Pons (tissue), 1 donor: ENCODE measurements at places on chromosomes 5 and 9.

DNA sequence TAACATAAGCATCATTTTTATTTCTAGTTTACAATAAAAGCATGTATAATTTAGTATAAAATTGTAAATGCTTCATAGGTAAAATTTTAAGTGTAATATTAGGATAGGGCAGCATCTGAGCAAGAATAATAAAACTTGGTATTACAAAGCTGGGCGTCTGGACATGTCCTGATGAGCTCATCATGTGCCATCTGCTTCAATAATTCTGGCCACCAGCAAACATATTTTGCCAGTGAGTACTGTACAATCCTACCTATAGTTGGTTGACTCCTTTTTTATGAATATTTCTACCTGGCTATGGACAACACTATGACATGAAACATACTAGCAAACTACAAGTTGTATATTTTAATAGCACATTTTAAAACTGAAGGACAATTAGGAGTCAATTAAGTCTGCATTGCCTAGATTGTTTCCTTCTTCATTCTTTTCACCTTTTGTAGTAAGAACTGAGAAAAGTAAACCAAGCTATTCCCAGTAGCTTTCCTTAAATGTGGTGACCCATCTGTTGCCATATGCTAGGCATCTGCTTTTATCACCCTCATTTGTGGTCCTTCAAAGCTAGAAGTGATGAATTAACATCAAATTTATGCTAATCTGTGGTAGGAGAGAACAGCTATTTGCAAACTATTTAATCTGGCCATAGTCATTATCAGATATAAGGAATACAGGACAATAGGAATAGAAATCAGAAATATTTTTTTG lies 23.4 kb downstream of the LURAP1L start:
- no peak for DNase-seq

DNA sequence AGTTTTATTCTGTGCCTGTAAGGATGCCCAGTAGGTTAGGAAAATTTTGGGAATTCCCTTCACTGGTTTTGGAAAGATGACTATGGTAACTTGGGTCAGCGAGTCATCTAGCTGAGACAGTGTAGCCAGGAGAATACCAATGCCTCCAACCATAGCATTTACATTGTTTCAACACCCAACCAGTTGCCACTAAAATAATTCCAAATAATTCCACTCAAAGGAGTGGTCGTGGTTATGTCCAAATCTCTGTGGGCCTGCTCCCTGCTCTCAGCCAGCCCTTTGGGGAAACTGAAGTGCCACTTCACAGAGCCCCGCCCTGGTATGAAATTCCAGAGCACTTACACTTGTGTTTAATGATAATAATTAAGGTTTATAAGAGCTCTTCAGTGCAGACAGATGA lies 310.5 kb downstream of the PLK2 start:
- DNase-seq = no peak

DNA sequence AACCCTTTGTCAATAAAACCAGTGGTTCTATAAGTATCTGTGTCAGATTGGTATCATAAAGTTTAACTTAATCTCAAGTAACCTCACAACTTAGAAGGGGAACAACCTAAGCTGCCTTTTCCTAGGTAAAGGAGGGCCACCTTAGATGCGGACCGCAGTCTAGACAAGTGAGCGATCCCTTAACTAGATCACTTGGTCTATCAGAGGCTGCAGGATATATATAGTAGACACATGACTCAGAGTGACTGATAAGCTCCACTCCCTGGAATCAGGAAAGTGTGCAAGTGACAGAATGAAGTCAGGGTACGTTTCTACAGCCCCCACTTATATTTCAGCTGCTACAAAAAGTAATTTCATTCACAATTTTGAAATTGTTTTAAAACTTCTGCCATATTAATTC lies 7.4 kb downstream of the REEP5 start:
- no peak for DNase-seq

DNA sequence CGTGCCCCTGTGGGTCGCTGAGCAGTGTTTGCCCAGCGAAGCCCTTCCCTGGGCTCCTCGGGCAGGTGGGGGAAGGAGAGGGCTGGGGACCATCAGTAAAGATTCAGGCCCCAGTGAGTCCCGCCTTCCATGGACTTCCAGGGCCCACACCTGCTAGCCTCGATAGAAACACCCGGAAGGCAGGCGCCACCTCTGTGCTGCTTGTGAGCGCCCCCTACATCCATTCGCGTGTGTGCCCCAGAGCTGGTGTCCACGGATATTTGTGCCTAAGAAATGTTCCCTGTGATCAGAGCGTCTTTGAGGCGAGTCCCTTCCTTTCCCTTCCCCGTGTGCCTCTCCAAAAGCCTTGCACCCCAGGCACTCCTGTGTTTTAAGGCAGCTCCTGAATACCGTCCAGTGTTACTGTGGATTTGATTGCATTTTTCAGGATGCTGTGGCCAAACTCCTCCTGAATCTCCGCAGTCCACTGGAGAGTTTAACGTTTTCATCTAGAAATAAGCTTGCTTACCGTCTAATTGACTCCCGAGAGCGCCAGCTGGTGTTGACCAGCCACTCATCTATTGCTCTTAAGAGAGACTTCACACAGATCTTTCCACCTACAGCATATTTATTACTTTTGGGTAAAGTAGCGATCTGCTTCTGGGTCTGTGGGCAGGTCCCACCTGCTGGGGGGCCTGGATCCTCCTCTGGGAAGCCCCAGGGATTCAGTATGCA lies 101.4 kb downstream of the COL5A1 start:
- no peak for DNase-seq

DNA sequence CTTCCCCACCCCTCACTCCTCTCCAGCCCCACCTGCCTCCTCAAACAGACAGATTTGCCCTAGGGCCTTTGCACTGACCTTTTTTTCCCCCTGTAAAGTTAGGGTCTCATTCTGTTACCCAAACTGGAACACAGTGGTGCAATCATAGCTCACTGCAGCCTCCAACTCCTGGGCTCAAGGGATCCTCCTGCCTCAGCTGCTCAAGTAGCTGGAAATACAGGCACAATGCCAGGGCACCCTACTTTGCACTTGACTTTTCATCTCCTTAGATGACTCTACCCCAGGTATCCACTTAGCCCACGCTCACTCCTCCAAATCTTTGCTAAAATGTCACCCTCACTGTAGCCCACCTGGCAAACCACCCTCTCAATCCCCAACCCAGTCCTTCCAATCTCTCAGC lies 2.2 kb downstream of the DYNC2I2 start:
- DNase-seq = no peak

- DNase-seq = no peak
Observed at GRCh38 chr5:170571875-170572852, 68.3 kb downstream of the KCNIP1 start.

- DNase-seq = no peak
Observed at GRCh38 chr5:59097712-59098111, 514.8 kb downstream of the RAB3C start.
